ENCODE measurements at places on chromosomes 3 and 15.

- no peak for DNase-seq
Observed at GRCh38 chr15:79051029-79051428, 39.6 kb downstream of the RASGRF1 start.

- DNase-seq: no peak
Observed at GRCh38 chr3:119388577-119388976, 74.8 kb downstream of the TMEM39A start.

- no peak for DNase-seq
Observed at GRCh38 chr3:136270179-136270578, 20.0 kb downstream of the PCCB start.

DNA sequence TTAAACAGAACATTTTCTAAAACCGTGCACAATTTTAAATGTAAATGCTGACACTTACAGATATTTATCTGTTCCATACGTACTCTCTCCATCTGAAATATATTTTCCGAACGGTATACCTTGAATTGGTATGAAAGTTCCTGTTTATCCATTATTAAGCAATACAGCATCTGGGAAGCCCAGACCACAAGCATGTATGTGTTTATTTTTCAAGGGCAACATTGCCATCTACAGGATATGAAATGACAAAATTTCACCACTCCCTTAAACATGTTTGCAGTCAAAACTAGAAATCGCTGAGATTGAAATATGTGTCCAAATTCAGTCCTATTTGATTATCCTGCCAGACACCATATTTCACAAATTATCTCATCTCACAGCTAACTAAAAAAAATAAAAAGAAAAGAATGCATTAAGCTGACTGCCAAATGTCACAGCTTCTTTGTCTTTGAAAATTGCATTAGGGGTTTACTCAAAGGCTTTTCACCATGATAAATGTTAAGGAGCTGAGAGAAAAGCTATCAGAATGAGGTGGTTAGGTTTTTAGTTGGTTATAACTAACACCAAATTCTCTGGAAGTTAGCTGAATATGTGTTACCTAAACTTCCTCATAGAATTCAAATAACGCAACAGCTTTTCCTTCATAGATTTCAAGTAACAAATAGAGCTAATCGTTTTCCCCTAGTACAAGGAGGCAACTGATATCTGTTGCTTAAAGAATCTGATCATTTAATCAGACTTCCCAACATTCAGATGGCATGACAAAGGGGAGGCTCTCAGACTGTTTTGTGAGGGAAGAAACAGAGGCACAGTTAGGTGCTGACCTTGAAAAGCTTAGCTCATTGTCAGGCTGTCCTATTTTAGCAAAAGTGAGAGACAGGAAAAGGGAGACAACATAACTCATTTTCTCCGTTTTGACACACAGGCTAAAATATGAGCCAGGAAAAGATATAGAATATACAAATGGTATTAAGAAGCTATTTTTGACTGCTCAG is 533.1 kb downstream of the TBL1XR1 start:
- peak; percentile 20 for DNase-seq

DNA sequence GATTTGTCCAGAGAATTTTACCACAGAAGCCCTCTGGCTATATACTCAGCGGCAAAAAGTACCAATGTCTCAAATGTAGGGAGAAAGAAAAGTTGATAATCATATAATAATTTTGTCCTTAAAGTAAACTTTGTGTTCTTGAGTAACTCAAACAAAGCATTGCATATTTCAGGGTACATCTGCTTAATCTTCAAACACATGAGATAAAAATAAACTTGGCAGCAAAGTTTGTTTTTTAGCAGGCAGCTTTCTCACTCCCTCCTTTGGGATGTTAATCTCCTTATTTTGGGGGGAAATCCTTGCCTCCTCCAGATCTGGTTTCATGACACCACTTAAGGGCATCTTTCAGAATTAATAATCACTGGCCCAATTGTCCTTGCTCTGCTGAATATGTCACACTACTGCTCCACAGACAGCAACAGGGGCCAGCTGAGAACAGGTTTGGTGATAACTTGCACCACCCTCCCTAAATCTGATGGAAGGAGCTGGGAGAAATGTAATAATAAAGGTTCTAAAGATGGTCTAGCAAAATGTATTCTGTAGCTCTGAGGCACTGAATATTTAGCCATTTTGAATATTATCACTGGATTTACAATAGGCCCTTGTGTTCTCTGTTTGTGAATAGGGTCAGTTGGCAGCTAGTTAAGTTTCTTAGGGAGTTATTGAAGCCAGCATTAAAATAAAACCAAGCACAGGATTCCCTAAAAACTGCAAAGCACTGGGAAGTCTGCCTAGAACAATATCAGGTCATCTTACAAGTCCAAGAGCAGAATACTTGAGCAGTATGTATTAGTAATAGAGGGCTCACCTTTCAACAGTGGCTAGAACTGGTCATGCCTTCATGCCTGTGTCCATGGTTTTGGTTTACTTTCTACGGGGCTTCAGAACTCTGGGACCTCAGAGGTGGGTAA is 79.2 kb downstream of the EFL1 start:
- no peak for DNase-seq

GRCh38 chr3:60935709-60936108 is 315.5 kb downstream of the FHIT start:
- peak; percentile 15 for DNase-seq

DNA sequence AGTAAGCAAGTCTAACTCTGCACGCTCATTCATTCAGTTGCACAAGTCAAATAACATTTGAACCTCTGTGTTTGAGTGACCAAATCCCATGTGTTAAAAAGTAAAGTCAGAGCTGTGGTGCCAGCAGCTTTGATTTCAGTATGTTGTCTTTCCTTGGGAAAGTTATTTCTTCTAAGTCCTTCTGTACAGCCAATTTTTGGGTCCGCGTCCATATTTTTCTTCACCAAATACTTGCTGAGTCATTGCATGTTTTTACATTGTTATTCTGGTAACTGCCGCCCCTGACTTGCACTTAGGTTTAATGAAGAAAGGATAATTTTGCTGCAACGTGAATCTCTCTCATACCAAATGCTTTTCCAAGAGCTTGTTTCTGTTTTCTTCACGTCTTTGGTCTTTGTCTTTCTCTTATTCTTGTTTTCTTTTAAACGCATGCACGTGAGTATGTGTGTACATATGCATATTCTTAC is 56.7 kb downstream of the PLS1 start:
- no peak for DNase-seq

DNA sequence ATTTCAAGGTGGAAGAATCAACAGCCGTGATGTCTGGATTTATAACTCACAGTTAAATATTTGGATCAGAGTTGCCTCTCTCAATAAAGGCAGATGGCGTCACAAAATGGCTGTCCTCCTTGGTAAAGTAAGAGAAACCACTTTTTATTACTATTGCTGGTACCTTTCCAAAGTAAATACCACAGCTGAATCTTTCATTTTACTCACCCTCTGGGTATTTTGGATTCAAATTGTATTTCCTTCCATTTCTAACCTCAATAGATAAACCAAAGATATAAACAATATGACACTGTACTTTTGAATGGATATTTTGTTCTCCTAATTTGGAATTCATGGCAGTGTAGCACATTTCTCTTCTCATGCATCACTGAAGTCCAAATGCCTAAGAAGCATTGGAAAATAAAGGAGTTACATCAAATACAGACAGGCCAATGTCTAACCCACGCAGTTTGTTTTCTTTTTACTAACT is 29.5 kb downstream of the KLHL24 start:
- no peak for DNase-seq

DNA sequence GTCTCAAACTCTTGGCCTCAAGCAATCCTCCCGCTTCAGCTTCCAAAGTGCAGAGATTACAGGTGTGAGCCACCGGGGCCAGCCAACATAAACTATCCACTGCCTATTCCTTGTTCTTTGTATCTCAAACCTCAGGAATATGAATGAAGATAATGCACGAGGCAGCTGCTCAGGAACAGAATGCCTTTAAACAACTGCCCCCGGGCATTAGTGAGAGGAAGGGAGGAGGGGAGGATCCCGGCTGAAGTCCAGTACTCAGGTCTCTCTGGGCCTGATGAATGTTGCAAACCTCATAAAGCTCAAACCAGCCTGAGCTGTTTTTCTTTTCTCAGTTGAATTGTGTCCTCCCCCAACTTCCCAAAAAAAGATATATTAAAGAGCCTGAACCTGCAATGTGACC is 26.9 kb upstream of the MTMR14 start:
- DNase-seq: no peak

- DNase-seq: no peak
Observed at GRCh38 chr3:13186435-13186815, 113.2 kb upstream of the IQSEC1 start.
